ENCODE measurements at places on chromosomes 2 and 18. TPM values are rescaled to one million over a fixed set of nuclear protein-coding genes. Genes with fewer than 3 reads are reported as not detected.

Gene TEX44
- not detected for total RNA-seq

Gene UBXN4
- total RNA-seq = 96.8 TPM

Gene PIAS2
- total RNA-seq = 41.2 TPM

Gene TMEM182
- total RNA-seq = 6.5 TPM

Gene CYRIA
- 11.8 TPM for total RNA-seq

Gene RGPD3
- 0.19 TPM for total RNA-seq

Gene GCFC2
- 26.7 TPM for total RNA-seq

Gene DYSF
- total RNA-seq = 19.8 TPM

Gene ELOA2
- not detected for total RNA-seq

Gene PPM1B
- total RNA-seq = 45.9 TPM

Gene GALNT5
- 0.47 TPM for total RNA-seq

Gene SLC1A4
- 10.6 TPM for total RNA-seq

Gene MEP1B
- total RNA-seq = not detected

Gene PLEKHH2
- total RNA-seq = 25.0 TPM

Gene TRABD2A
- total RNA-seq = 3.4 TPM

Gene VIT
- not detected for total RNA-seq

Gene DSG4
- not detected for total RNA-seq

Gene ANKRD30B
- total RNA-seq = not detected

Gene GPATCH11
- 6.0 TPM for total RNA-seq

Gene MAP2
- 11.4 TPM for total RNA-seq

Gene ABCB11
- total RNA-seq = 0.03 TPM

Gene EFEMP1
- total RNA-seq = 171 TPM

Gene TANC1
- total RNA-seq = 39.0 TPM
